Stimulated activated CD4-positive, alpha-beta T cell treated with anti-CD3 and anti-CD28 coated beads, Interleukin-1b, Interleukin-23, amount 100 ng/mL, for 4 hours (primary cell): ENCODE measurements at places on chromosomes 13 and 19.

GRCh38 chr13:49225223-49226042, 5.3 kb downstream of the MLNR start:
- DNase-seq, result no peak

DNA sequence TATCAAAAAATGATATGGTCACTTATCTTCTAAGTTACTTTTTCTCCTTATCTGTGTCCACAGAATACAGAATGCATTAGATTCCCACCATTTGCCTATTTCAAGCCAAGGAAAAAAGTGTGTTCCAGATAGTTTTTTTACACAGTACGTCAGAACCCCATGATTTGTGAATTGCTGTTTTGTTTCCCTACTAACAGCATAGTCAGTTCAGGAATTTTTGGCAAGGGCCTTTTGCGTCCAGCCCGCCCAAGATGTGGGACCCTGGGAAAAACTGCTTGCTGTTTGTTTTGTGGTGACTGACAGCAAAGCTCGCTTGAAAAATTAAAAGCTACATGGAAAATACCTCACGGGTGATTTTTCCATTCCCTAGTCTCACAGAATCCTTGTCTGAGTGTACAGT, 20.4 kb upstream of the FAM216B start:
- DNase-seq, result no peak

DNA sequence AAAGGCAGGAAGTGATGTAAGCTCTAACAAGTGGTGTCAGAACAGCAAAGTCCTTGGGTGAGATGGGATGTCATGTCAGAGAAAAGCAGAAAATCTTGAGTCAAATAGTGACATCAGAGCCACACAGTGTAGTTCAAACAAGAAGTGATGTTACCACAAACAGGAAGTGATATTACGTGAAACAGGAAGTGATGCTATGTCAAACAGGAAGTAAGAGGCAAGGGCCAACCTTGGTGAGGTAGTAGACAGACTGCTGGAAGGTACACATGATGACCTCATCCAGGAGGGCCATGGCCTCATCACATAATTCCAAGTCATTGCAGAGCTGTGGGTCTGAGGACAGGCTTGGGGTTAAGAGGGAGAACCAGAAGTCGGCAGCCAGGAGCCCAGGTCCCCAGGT, 7.0 kb upstream of the MAMSTR start:
- no peak for DNase-seq

- no peak for DNase-seq
Measured at GRCh38 chr19:418761-419671, 10.1 kb upstream of the C2CD4C start.
